Type B pancreatic cell (in vitro differentiated cells): ENCODE measurements at places on chromosomes 5 and 9. TPM values are rescaled to one million over a fixed set of nuclear protein-coding genes. Genes with fewer than 3 reads are reported as not detected.
A peak's percentile ranks its signal among the peaks of the same experiment; 100 is the strongest.

PCDHA4 gene
- 10.7 and 17.7 TPM in 2 replicates for total RNA-seq

RGS7BP gene
- 1.5 and 2.0 TPM in 2 replicates for total RNA-seq

DNA sequence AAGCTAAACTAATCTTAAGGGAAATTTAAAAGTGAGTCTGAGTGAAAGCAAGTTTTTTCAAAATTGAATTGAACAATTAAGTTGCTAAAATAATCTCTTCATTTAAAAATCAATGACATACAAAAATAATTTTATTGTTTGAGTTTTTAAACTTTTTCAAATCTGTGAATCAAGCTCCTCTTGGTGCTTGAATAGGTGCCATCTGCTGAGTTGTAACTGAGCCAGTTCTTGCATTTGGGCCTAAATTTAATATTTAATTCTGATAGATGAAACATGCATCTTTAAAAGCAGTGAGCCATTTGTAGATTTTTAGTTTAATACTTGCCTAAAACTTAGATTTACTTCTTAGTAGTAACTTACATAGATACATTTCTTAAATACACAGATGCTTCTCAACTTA lies 31.8 kb downstream of the SPATA31D1 start:
- no peaks in the 10 kb centered on the region for H3K27me3 ChIP-seq
- no peaks in the 10 kb centered on the region for H3K36me3 ChIP-seq
- DNase-seq: no peak

DNA sequence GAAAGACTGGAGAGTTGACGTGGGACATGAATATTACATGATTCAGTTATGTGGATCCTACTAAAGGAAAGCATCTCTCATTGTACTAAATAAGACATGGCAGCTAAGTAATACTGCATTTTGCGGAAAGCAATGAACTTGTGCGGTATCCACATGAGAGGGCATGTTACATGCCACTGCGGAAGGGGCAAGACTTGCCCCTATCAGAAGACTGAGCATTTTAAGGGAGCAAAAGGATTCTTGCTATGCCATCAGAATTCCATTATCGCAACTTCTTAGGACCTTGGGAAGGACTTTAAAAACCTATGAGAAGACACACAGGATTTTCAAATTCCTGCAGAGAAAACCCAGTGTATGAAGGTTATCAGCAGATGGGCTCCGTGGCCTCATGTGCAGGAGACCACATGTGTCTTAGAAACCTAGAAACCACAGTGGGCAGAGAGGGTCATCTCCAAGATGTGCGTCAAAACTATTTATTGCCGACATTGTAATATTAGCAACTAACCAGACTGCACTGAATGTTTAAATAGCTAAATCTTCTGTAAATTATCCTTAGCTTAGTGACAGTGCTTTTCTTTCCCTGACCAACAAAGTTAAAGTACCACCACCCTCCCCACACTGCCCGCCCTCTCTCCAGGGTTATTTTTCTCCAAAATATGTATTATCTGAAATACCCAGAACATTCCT lies 457.7 kb downstream of the ICE1 start:
- peaks cover 7% of the 10 kb centered on the region for H3K27me3 ChIP-seq
- DNase-seq: no peak
- no peak overlapping the region for H3K4me3 ChIP-seq
- H3K4me1 ChIP-seq: no peaks in the 10 kb centered on the region
- no peaks in the 10 kb centered on the region for H3K36me3 ChIP-seq
- H3K27ac ChIP-seq: no peak overlapping the region

DNA sequence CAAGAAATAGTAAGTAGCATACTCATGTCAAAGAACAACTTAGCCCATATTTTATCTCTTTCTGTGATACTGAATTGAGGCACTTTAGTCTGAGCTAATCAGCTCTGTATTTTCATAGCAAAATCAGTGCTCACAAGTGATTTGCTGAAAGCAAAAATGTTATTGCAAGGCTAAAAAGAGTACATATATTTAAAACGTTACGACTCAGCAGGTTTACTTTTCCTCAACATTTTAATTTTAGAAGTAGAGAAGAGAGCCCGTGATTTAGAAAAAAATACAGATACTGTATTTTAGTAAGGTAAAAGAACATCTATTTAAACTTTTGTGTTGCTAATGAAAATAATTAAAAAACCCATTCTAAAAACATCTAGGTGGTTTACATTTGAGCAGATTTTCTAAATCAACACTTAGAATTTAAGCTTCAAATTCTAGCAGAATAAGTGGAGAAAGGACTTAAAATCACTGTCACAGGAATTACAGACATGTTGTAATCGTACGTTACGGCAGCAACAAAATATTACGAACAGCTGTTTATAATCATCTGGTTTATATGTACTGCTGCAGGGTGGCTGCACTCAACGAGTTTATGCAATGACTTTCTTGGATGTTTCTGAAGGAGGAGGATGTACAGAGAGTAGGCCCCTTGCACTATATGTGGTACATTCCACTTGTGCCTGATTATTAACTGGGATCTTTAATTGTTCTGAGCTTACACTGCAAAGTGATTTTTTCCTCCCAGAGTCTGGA lies 20.1 kb downstream of the SREK1 start:
- H3K27me3 ChIP-seq: no peaks in the 10 kb centered on the region
- H3K4me3 ChIP-seq: no peak overlapping the region
- peaks cover 28% of the 10 kb centered on the region for H3K36me3 ChIP-seq
- H3K4me1 ChIP-seq: no peaks in the 10 kb centered on the region

DNA sequence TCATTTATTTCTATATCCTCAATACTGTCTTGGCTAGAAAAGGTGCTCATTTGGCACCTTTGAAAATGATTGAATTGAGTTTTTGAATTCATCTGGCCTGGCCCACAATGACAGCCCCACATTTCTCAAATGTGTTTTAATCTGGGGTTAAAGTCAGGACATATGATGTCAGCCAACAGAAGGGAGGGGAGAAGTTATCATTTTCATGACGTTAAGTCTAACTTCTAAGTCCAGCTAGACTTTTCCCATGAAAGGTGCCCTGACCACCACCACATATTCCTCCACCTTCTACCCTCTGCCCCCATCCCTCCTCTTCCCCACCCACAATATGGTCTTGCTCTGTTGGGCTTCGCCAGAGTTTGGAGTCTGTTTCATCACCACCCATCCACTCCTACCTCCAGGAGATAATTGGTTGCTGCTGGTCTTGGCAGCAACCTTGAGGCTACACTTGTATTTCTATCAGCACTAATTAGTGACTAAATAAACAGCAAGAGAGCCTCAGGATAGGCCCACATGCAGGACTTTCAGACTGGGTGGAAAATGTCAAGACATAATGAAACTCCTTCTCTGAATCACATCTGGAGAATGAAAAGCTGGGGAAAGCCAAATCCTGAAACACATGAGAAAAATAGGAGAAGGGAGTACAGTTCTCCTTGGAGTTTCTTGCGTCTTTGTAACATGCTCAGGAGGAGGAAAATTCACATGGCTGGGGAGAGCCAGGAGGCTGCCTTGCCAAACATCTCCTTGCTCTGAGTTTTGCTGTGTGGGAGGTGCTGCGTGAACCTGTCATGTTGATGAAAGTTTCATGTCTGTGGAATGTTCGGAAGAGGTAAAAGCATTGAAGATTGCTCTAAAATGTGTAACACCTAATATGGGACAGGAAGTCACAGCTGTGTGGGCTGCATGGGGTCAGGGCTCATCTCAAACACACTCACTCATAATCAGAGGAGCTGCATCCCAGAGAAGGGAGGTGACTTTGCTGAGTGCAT lies 544.7 kb upstream of the KLF4 start:
- H3K4me3 ChIP-seq: no peak overlapping the region
- peaks cover 4% of the 10 kb centered on the region for H3K36me3 ChIP-seq
- H3K27ac ChIP-seq: no peak overlapping the region
- DNase-seq: no peak
- no peaks in the 10 kb centered on the region for H3K4me1 ChIP-seq

- H3K4me1 ChIP-seq: no peaks in the 10 kb centered on the region
- H3K36me3 ChIP-seq: no peaks in the 10 kb centered on the region
- H3K27ac ChIP-seq: no peak overlapping the region
- no peak for DNase-seq
Measured at GRCh38 chr5:126189862-126190261, 233.3 kb upstream of the GRAMD2B start.

GRCh38 chr9:114397848-114398605 lies 10.2 kb upstream of the AKNA start:
- H3K27ac ChIP-seq: peak overlapping the region; percentile 88
- no peaks in the 10 kb centered on the region for H3K36me3 ChIP-seq
- H3K27me3 ChIP-seq: no peaks in the 10 kb centered on the region
- peak overlapping the region; percentile 93 for H3K4me3 ChIP-seq
- peak; percentile 94 for DNase-seq

DNA sequence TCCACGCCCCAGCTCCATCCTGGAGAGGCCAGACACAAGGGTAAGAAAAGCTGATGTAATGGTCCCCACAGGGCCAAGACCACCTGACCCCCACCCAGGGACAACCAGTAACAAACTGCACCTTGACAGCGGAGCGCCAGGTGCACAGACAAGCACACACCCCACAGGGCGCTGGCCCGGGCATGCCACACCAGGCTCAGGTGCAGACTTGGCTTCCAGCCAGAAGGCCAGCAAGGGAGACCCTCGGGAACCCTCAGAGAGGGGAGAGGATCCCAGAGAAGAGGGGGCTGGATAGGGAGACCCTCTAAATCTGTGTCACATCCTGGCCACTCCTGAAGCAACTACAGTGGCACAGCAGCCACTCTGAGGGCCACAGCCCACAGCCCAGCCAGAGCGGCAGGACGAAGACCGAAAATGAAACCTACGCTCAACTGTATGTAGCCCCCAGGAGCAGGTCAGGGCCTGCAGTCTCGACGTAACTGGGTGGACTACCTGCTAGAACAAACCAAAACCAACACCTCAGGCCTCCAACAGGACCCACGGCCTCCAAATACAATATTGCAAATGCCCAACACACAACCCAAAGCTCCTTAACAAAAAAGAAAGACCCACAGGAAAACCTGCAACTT lies 18.5 kb downstream of the CAMSAP1 start:
- no peaks in the 10 kb centered on the region for H3K27me3 ChIP-seq
- peak overlapping the region; percentile 71 for H3K27ac ChIP-seq
- DNase-seq: no peak
- H3K4me3 ChIP-seq: no peak overlapping the region
